ENCODE measurements at places on chromosomes 11 and 22. TPM values are rescaled to one million over a fixed set of nuclear protein-coding genes. Genes with fewer than 3 reads are reported as not detected.
A peak's percentile ranks its signal among the peaks of the same experiment; 100 is the strongest.

GRCh38 chr22:46114518-46115387 is 35.6 kb upstream of the PPARA start:
- no peaks in the 10 kb centered on the region for H3K27me3 ChIP-seq
- no peak for DNase-seq
- H3K4me3 ChIP-seq, result no peak overlapping the region
- no peaks in the 10 kb centered on the region for H3K36me3 ChIP-seq
- peaks cover 31% of the 10 kb centered on the region for H3K4me1 ChIP-seq
- peak overlapping the region; percentile 3 for H3K27ac ChIP-seq

The NRXN2 gene
- total RNA-seq, result 0.17 TPM

- H3K4me3 ChIP-seq, result no peak overlapping the region
- peaks cover 2% of the 10 kb centered on the region for H3K36me3 ChIP-seq
- peak; percentile 47 for DNase-seq
- peaks cover 25% of the 10 kb centered on the region for H3K4me1 ChIP-seq
- H3K27ac ChIP-seq, result peak overlapping the region; percentile 20
Observed at GRCh38 chr11:77374611-77375031, 73.1 kb upstream of the GDPD4 start.

GRCh38 chr11:117654281-117655255 is 142.4 kb downstream of the DSCAML1 start:
- H3K27ac ChIP-seq, result no peak overlapping the region
- no peak overlapping the region for H3K4me3 ChIP-seq
- H3K27me3 ChIP-seq, result peaks cover 3% of the 10 kb centered on the region

GRCh38 chr11:95095858-95096587 is 6.4 kb downstream of the ENDOD1 start:
- H3K27ac ChIP-seq, result peak overlapping the region; percentile 68
- H3K4me1 ChIP-seq, result peaks cover 30% of the 10 kb centered on the region
- DNase-seq, result peak; percentile 65
- H3K36me3 ChIP-seq, result no peaks in the 10 kb centered on the region

DNA sequence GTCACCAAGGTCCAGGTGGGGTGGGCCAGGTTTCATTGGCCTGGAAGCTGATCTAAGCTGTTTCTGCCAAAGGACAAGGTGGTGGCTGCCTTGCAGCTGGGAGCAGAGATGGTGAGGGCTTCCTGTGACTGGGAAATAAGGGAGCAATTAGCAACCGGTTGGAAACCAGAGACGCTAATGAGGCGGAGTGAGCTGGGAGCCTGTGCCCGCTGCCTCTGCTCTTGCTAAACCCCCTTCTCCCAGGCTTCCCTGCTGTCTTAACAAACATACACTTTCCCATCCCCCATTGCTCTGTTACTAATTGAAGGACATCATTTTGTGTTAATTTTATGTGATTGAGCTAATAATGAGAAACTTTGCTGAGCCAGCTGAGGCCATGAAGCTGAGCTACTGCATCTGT is 121.8 kb downstream of the INSC start:
- no peak overlapping the region for H3K4me3 ChIP-seq
- DNase-seq, result no peak
- H3K36me3 ChIP-seq, result no peaks in the 10 kb centered on the region
- no peaks in the 10 kb centered on the region for H3K27me3 ChIP-seq
- H3K27ac ChIP-seq, result no peak overlapping the region

DNA sequence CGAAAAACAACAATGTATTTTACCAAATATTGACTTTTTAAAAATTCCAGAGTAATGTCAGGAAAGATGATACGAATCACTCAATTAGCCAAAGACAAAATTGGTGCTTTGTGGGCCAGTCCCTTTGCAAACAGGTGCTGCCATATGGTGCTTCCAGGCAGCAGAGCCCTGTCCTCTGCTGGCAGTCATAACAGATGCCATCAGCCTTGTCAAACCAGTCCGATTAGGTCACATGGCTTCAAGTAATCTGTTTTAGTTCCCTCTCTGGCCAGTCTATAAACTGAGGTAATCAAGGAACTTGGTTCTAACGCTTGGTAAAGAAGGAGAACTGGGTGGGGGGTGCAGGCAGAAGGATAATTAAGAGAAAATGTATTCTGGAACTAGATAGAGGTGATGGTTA is 49.1 kb upstream of the CAPRIN1 start:
- H3K4me1 ChIP-seq, result no peaks in the 10 kb centered on the region
- H3K27ac ChIP-seq, result no peak overlapping the region
- no peak overlapping the region for H3K4me3 ChIP-seq
- H3K27me3 ChIP-seq, result peaks cover 23% of the 10 kb centered on the region
